Stimulated activated CD8-positive, alpha-beta memory T cell treated with anti-CD3 and anti-CD28 coated beads, Interleukin-4, amount 100 ng/mL, for 1 hour (primary cell): ENCODE measurements at places on chromosomes 4 and X.

GRCh38 chr4:10694151-10694827, 9.7 kb upstream of the CLNK start:
- no peak for DNase-seq

GRCh38 chr4:80492761-80493160, 157.2 kb downstream of the CFAP299 start:
- DNase-seq = peak; percentile 17

DNA sequence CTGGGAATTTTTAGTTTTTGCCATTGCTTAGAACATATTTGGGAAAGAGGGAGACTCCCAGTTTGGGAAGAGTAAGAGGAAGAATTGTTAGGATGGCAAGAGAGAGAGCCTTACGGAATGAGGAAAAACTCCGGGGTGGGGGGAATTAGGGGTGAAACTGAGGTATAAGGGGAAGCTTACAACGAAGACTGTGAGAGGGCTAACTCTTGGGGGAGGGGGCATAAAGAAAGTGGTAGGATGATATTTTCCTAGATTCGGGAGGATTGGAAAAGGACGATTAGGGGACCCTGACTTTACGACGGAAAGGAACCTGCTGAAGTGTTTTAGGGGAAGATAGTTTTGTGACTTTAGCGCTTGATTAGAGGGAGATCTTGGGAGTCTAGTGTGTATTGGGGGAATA, 86.2 kb upstream of the HPRT1 start:
- DNase-seq = no peak

GRCh38 chr4:185346975-185347601, 48.6 kb downstream of the LRP2BP start:
- DNase-seq = no peak

GRCh38 chrX:118115953-118116712, 477 bp downstream of the KLHL13 start:
- no peak for DNase-seq

- peak; percentile 52 for DNase-seq
Measured at GRCh38 chr4:168318266-168318895, at the start of gene DDX60. DDX60 (minus strand) TSS chr4:168318752; CDS start chr4:168311259, 7,493 bp downstream.

GRCh38 chr4:176981551-176981950, 188.8 kb upstream of the VEGFC start:
- DNase-seq = no peak

- no peak for DNase-seq
Measured at GRCh38 chr4:31005037-31005436, 284.9 kb downstream of the PCDH7 start.
